Sciatic nerve (tissue), 2 donors: ENCODE measurements at places on chromosomes 2 and 18.

DNA sequence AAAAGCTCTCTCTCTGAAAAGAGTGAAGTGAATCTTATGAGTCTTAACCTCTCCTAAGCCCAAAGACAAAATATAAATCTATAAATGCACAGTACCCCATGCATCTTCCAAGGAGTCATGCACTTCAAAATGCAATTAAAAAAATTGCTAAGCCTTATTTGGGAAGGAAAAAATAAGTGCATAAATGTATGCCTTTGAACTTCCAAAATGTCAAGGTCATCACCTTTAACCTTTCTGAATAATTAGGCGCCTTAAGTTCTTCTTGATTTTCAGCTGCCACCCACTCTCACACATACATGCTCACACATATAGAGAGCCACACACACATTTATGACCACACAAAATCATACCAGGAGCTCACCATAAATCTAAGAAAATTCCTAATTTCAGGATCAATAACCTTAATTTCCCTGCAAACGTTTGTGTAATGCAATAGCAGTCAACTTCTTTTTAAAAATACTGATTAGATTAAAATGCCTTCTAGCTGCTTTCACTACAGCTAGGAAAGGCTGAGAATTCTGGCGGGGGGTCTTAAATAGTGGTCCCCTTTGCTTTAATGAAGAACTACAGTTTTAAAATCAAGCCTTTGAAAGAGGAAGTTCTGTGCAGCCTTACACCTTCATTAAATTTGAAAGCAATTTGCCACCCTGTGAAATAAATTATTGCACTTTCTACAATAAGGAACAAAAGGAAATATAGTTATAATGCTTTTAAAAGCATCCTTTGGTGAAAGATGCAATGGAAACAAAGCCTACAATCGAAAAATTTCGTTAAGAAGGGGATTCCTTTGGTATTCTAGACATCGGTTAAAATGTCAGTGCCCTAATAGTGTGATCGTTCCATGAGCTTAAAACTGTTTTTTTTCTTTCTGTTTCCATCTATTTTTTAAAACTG is 3.6 kb downstream of the HOXD11 start:
- DNase-seq: no peak

DNA sequence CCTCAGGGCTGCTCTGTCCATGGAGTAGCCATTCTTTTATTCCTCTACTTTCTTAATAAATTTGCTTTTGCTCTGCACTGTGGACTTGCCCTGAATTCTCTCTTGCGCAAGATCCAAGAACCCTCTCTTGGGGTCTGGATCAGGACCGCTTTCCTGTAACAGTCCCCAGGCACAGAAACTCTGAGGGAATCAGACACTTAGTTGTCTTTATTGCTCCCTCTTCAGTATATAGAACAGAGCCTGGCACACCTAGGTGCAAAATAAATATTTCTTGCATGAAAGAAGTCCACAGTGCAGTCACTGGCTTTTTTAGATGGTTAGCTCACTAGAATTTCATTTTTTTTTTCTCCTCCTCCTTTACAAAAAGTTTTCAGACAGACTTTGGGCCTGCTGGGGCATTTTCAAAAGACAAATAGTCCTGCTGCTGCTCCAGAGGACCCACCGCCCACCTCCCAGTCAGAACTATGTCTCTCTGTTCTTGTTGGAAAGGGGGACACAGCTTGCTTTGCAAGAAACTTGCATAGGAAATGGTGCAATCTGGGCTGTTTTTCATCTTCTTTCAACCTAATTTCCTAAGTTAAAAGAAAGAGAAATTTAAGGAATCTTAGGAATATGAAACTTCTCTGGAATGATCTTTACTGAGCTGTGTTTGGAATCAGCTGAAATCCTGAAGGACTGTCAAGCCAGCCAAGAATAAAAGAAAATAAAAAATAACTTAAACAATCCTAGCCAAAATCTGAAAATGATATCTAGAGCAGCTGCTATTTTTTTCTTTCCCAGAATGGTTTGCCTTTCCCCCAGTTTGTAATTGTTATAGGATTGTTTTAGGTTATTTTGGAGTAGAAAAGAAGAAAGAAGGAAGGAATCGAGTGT is 31.7 kb upstream of the MAP4K3 start:
- no peak for DNase-seq

- DNase-seq: no peak
Measured at GRCh38 chr18:62741118-62741566, 25.8 kb downstream of the PHLPP1 start.

GRCh38 chr2:181317511-181317910 is 139.7 kb upstream of the ITGA4 start:
- no peak for DNase-seq

GRCh38 chr18:42798606-42799170 is 316.8 kb downstream of the RIT2 start:
- DNase-seq: no peak

- no peak for DNase-seq
Measured at GRCh38 chr2:54247115-54247514, 8.9 kb downstream of the TSPYL6 start.

- peak; percentile 68 for DNase-seq
Measured at GRCh38 chr18:21110713-21111345, 784 bp downstream of the ROCK1 start.

DNA sequence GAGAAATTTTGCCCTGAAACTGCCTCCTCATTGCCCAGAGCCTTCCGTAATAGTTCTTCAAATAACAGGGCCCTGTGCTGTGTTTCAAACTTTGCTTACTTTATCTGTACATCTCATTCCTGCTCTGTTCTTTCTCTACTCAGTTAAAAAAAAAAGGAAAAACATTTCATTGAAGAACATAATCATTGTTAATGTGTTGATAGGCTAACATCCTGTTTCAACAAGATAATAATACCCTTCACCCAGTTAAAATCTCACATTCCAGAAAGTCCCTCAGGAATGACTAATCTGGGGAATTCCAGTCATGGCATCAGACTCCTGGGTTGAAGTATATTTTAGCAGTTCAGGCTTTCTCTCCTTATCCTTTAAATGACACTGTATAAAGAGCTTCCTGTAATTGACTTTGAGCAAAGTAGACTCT is 45.6 kb upstream of the ITGAV start:
- DNase-seq: no peak

GRCh38 chr2:10452956-10453904 is 5.1 kb upstream of the ODC1 start:
- DNase-seq: no peak

- no peak for DNase-seq
Measured at GRCh38 chr2:151260573-151261230, 961 bp downstream of the RBM43 start.

GRCh38 chr2:65320946-65321345 is 93.3 kb downstream of the ACTR2 start:
- DNase-seq: no peak

DNA sequence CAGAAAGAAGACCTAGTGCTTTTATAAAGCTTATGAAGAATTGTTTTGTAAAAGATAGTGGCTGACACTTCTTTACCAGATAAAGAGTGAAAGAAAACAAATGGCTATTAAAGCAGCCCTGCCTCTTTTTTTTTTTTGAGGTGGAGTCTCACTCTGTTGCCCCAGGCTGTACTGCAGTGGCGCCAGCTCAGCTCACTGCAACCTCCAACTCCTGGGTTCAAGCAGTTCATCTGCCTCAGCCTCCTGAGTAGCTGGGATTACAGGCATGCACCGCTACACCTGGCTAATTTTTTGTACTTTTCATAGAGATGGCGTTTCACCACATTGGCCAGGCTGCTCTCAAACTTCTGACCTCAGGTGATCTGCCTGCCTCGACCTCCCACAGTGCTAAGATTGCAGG is 12.9 kb downstream of the ARPC2 start:
- DNase-seq: no peak

DNA sequence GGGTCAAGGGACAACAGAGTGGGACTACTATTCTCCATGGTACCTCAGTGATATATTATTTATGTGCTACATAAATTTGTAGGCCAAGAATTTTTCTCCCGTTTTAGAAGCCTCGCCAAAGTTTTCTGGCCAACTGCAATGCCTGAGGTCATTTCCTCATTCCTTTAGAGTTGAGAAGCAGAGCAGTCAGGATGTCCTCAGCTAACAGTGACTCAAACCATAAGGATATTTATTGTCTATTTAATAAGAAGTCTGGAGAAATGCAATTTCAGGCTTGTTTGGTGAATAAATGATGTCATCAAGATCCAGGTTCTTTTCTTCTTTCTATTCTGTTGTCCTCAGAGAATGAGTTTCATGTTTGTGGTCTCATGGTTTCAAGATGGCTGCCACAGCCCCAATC is 91.0 kb downstream of the ADCYAP1 start:
- no peak for DNase-seq

- no peak for DNase-seq
Measured at GRCh38 chr2:225400060-225400511, 576 bp downstream of the NYAP2 start.

GRCh38 chr2:239104800-239105199 is 256.9 kb downstream of the TWIST2 start:
- DNase-seq: no peak
